ENCODE measurements at places on chromosomes 13 and 19.

DNA sequence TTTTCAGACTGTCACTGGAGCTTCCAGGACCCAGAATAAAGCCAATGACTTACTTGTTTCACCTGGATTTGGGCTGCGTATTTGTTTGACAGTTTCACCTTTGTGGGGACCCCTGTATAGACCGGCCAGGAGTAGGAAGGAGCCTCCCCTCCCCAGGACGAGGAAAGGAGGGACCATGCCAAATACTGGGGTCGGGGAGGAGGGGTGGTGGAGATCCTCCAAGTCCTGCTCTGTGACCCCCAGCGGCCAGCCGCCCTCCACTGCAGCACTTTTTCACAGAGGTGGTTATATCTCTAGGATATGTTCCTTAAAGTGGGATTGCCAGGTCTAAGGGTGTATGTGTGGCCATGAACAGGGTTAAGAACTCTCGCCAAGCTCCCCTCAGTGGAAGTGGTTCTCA lies 25.7 kb upstream of the ZNF492 start:
- no peak for DNase-seq

DNA sequence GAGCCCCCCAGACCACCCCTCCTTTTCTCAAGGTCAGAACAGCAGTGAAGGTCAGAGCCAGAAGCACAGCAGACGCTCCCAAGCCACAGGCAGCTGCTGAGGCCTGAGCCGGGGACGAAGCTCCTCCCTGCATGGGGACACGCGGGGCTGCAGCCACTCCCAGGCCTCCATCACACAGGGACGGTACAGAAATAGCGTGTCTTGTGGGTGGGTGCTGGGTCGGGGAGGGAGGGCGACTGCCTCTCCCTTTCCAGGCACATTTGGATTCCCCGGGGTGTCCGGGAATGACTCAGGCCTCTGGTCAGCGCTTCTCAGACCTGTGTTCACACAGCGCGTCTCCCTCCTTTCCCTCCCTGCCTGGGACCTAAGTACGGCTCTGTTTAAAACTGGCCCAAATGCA lies 33.2 kb downstream of the RASA3 start:
- DNase-seq, result no peak

DNA sequence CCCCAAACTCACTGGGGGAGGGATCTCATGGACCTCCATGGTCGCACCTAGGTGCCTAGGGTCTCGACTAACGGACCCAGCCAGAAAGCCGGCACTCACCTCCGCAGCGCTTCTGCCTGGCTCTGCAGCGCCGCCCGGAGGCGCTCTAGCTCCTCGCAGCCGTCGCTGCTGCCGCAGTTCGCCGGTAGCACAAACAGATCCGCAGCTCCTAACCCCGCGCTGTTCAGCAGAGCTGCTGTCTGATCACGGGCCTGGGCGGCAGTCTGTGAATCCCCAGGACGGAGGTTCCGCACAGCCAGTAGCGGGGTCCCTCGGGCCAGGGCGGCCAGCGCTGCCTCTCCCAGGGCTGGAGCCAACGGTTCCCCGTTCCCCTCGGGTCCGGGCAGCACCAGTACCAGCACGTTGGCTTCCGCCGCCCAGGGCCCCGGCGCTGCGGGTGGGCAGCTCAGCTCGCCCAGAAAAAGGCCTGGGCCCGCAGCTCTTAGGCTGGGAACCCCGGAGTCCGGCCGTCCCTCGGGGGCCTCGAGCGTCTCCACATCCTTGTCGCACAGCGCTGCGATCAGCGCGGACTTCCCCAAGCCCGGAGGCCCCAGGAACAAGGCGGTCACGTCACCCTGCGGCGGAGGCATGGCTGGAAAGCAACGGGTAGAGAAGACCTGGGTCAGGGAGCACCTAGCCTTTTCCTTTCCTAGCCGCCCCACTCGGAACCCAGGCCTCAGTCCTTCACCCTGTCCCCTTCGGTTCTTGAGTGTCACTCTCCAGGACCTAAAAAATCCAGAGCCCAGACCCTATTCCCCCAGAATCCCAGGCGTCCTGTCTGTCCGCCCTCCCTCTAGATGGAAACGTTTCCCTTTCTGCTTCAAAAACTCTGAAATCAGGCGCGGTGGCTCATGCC lies 977 bp downstream of the IRGQ start:
- peak; percentile 64 for DNase-seq

DNA sequence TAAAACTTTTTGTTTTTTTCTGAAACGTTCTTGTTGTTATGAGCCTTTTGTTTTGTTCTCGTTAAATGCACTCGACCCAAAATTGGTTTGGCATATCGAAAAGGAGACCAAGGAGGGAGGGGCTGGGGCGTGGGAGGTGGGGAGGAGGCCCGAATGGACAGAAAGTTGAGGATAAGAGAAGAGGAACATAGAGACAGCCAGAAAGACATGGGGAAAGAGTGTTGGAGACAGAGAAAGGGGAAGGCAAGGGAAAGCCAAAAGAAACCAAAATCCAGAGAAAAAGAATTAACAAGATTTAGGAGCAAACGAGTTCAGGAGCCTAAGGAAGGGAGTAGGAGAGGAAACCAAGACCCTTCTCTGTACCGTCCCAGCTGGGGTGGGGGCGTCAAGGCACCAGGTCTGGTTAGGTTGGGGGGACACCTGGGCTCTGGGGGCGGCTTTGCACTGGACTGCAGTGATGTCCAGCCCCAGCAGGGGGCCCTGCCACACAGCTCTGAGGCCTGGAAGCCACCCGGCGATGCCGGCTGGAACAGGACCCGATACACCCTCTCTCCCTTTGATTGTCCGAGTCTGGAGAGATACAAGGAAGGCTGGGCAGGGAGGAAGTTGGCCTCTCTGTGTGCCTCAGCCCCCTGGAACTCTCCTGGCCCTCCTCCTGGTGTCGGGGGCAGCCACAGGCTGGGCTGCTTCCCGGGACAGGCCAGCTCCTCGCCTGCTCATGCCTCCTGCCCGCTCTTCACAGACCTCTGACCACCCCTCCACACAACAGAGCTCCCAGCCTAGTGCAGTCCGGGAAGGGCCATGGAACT lies 11.6 kb upstream of the ASF1B start:
- DNase-seq, result peak; percentile 47

DNA sequence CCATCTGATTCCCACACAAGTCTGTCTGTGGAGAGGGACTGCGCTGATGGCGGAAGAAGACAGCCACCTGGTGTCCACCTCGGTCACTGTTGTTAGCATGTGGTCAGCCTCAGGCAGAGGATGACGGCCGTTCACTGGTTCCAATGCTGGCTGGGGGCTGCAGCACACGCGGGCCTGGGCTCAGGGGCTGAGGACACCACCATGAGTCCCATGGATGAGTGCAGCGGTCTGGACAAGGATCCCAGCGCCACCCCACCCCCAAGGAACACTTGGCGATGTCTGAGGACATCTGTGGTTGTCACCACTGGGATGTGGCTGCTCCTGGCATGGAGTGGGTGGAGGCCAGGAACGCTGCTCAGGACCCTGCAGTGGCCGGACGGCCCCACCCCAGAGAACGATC lies 10.9 kb downstream of the DPP9 start:
- DNase-seq, result no peak

DNA sequence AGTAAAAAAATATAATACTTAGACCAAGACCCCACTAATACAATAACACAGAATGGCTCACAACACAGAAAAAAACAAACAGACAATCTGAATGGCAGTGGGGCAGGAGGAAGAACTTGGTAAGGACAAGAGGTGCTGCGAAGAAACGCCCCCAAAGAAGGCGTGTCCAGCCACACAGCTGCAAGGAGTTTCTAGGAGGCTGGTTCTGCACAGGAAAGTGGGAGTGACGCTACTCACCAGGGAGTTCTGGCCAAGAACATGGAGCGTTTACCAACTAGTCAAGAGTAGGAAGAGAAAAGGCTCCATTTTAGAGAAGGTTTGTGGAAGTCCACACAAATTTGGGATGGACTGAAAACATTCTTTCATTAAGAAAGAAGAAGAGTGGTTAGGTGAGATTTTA lies 95.3 kb upstream of the SLC15A1 start:
- DNase-seq, result no peak

- DNase-seq, result no peak
Measured at GRCh38 chr13:74625541-74625940, 491.3 kb upstream of the KLF12 start.

DNA sequence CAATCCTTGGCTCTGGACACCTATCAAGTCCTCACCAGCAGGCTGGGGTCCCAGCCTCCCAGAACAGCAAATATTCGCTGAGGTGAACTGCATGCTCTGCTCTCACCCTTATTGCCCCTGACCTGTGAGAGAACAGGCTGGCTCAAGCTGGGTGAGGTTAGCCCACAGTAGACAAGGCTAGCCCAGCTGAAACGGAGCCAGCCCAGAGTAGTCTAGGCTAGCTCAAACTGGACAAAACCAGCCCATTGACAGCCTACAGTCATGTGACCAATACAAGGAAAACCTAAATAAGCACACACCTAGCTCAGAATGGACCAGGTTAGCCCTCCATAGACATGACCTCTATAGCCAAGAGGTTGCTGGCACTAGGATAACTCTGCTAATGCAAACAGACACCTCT lies 38.4 kb downstream of the CCL25 start:
- no peak for DNase-seq

DNA sequence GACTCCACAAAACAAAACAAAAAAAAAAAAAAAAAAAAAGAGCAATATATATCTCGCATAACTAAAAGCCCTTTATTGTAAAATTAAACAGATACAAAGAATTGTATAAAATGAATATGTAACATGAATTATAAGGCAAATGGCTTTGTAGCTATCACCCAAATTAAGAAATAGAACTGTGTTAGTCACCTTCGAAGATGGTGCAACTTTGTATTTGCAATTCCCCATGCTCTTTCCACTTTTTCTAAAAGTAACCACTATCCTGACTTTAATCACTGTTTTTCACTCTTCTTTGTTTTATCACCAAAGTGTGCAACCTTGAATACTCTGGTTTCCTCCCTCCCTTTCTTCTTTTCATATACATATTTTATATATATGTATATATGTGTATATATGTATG lies 57.1 kb upstream of the HTR2A start:
- DNase-seq, result no peak

- peak; percentile 32 for DNase-seq
Measured at GRCh38 chr19:12938779-12939601, 581 bp downstream of the CALR start.

DNA sequence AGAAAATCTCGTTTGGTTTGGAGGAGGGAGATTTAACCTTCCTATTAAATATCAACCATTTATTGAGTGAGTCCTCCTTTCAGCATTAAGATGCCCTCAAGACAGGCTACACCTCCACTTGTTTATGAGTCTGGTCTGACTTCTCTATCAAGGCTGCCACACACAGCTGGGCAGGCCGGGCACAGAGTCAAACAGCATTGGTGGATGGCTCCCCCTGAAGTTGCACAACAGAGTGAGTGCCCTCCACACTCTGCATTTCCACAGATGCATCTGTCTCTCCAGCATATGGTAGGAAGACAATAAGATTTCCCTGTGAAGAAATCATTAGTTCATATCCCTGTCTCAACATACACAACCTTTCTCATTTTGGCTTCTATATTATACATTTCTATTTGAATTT lies 31.4 kb downstream of the PHF11 start:
- DNase-seq, result no peak

- DNase-seq, result no peak
Measured at GRCh38 chr13:113849981-113850721, 13.7 kb downstream of the GAS6 start.

- peak; percentile 71 for DNase-seq
Measured at GRCh38 chr19:3142292-3142670, 6.4 kb downstream of the GNA15 start.

- DNase-seq, result no peak
Measured at GRCh38 chr19:4695224-4695731, 25.1 kb upstream of the MYDGF start.

DNA sequence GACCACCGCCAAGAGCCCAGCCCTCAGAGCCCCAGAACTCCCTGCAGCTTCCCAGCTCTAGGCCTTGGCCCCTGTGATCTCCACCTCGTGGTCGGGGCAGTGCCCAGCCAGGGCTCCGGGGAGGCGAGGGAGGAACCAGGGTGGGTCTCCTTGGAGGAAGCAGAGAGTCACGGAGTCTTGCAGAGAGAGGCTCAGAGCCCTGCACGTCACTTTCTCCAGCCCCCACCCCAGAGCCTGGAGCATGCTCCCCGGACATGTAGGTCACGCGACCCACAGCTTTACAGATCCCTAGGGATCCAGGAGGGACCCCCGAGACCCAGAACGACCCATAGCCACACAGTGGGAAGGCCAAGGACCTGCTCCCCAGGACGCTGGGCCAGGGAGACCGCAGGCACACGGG lies 11.9 kb downstream of the GADD45B start:
- DNase-seq, result no peak

- DNase-seq, result peak; percentile 75
Measured at GRCh38 chr19:45676851-45677263, 8.8 kb downstream of the GIPR start.

DNA sequence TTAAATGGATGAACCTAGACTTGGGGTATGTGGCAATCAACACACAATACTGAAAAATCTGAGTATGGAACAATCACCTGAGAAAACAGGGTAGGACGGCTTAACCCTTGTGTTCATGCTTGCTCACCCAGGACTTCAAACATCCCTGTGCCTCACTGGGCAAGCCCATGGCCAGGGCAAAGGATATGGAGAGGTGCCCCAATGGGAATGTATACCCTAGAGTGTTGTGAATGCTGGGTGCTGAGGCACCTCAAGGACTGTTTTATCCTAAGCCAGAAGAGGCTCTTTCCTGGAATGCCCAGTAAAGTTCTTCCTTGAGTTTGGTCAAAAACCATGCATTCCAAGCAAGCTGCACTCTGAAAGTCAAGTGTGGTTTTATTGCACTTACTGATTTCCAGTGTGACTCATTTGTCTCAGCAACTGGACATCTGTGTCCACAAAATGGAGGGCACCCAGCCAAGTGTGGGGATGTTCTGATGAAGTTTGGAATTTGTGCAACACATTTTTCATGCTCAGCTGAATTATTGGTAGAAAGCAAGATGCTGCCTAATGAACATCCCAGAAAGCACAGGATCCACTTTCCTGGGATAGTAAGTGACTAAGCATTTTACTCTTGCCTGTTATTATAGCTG lies 531.3 kb downstream of the RFC3 start:
- DNase-seq, result no peak

- no peak for DNase-seq
Measured at GRCh38 chr13:80586356-80586755, 245.4 kb upstream of the SPRY2 start.

DNA sequence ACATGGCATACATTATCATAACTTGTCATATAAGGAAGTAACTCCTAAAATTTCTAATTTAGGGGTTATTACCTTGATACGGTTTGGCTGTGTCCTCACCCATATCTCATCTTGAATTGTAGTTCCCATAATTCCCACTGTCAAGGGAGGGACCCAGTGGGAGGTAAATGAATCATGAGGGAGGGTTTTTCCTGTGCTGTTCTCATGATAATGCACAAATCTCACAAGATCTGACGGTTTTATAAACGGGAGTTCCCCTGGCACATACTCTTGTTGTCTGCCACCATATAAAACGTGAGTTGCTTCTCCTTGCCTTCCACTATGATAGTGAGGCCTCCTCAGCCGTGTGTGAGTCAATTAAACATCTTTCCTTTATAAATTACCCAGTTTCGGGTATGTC lies 76.0 kb downstream of the ZDHHC20 start:
- DNase-seq, result no peak
